ENCODE measurements at places on chromosomes 1 and 21. TPM values are rescaled to one million over a fixed set of nuclear protein-coding genes. Genes with fewer than 3 reads are reported as not detected.

KRTAP7-1 gene
- total RNA-seq: not detected

DNA sequence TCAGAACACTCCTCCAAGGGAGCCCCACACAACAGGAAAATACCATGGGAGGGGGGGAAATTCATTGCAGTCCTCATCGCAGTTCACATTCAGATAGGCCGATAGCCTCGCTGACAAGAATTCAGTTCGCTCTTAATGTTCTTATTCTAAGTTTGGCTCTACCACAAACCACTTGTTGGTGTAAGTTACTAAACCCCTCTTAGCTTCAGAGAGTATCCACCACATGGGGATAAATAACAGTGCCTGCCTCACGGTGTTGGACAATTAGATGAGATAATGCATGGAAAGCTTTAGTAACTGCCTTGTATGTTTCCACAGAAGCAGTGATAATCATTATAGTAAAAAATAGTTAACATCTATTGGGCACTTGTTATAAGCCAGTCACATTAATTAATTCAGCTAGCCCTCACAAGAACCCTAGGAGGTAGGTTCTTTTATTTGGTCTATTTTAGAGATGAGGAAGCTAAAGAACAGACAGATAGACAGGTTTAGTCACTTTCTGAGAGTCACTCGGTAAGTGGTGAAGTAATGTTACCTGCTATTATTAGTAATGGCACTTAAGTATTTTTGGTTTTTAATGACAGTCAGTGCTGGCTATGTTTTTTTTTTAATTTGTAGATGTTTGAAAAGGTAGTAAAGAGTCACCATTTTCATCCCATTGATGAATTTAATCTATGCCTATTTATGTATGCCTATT lies 10.1 kb downstream of the VAV3 start:
- no peak for DNase-seq

- peak; percentile 62 for DNase-seq
These were observed 25.9 kb upstream of the DNAJC11 start for GRCh38 chr1:6727535-6727934.

DNA sequence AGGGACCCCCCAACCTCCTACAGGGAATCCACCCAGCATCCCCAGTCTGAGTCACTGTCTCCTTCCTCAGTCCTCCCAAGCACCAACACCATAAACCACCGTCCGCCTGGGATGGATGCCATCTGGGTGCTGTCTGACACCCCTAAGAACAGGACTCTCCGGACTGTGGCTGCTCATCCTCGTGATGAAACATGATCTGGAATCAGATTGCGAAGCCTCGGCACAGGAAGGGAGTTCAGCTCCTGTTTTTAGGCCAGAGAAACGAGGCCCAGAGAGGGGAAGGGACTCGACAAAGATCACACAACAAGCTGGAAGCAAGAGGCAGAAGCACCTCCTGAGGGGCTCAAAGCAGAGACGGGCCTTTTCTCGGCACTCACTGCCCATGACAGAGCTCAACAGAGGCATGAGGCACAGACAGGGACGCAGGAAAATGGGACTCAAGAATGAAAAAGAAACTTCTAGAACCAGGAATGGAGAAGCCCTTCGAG lies 8.4 kb downstream of the KCNN3 start:
- no peak for DNase-seq

GRCh38 chr1:184393962-184394361 lies 7.1 kb downstream of the C1orf21 start:
- DNase-seq: no peak

- no peak for DNase-seq
These were observed 26.7 kb downstream of the RXRG start for GRCh38 chr1:165418195-165418594.

DNA sequence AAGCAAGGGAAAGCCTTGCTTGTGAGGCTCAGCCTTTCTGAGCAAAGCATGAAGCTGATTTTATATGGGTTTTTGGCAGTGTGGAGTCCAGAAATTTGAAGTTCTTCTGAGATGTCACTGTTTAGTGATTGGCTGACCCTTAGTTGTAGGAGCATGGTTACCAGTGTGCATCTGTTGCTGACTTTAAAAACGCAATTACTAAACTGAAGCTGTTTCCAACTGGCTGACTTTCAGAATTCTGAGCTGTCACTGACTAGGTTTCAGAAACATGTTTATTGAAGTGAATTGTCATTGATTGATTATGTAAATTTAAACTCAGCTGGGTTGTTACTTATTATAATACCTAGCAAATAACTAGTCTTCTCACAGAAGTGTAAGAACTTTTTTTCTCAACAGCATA lies 89.4 kb downstream of the PDE4B start:
- no peak for DNase-seq

ITLN2 gene
- not detected for total RNA-seq
